ENCODE measurements at places on chromosomes 3 and 15.

GRCh38 chr3:141228395-141228794 is 3.2 kb upstream of the PXYLP1 start:
- DNase-seq: no peak

DNA sequence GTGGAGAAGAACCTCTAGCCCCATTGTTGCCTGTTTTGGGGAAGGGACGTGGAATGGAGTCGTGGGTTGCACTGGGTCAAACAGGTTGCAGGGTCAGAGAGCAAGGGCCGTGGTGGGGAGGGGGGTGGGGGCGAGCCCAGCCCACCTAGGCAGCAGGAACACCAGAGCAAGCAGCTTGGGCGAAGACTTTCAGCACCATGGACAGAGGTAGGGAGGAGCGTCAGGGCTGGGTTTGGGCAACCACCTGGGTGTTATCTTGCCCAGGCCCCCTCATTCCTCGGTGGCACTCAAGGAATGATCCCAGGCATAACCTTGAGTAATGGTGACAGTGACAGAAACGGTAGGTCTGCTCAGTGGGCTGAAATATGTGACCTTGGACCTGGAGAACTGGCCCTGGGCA is 45.9 kb upstream of the TMEM115 start:
- DNase-seq: no peak

DNA sequence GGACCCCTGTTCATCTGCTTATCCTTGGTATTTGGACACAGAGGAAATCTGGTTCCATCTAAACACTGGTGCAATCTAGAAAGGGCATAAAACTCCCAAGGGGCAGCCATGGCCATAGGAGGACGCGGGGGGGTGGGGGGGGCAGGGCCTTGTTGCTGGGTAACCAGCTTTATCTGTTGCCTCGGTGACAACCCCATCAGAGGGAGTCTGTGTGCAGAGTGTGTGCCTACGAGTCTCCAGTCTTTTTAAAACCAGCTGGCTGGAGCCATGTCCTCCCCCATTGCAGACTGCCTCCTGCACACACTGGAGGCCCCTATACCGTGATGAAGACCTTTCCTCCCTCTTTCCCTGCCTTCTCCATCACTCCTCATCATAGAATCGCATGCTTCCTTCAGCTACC is 26.4 kb upstream of the CORO2B start:
- no peak for DNase-seq

GRCh38 chr3:74445541-74445940 is 168.9 kb downstream of the CNTN3 start:
- no peak for DNase-seq

- DNase-seq: no peak
Measured at GRCh38 chr3:139310474-139310933, 33.3 kb upstream of the MRPS22 start.

DNA sequence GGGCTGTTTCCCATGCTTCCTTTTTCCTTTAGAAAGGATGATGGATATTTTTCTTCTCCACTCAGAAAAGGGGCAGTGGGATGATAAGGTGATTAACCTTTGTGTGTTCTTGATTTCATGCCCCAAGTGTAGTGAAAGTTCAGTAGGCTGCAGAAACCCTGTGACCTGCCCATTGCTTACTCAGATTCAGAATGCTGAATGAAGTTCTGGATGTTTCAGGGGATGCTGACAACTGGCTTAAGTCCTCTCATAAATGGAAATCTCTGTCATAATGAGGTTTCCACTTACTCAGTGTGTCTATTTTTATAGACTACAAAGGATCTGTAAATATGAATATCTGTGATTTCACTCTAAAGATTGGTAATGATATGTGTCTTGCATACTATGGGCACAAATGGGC is 471.3 kb upstream of the TPRG1 start:
- DNase-seq: no peak

GRCh38 chr3:163508206-163508605 is 1570.1 kb downstream of the SI start:
- no peak for DNase-seq

DNA sequence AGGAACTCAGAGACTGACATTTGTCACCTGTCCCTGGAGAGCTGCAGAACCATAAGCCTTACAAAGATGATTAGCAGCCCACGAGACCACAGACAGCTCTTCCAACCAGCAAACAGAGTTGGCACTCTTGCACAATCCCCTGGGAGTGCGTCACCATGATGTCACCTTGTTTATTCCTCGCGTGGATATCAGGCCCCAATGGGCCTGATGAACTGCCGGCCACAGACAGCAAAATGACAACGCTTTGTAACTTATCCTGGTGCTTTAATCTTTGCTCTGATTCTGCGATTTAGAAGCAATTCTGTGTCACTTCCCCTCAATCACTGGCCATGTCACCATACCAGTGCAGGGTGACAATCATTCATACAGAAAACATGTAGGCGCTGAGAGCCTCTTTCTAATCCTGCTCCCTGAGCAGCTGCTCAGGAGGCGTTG is 89.2 kb downstream of the TAMM41 start:
- no peak for DNase-seq

DNA sequence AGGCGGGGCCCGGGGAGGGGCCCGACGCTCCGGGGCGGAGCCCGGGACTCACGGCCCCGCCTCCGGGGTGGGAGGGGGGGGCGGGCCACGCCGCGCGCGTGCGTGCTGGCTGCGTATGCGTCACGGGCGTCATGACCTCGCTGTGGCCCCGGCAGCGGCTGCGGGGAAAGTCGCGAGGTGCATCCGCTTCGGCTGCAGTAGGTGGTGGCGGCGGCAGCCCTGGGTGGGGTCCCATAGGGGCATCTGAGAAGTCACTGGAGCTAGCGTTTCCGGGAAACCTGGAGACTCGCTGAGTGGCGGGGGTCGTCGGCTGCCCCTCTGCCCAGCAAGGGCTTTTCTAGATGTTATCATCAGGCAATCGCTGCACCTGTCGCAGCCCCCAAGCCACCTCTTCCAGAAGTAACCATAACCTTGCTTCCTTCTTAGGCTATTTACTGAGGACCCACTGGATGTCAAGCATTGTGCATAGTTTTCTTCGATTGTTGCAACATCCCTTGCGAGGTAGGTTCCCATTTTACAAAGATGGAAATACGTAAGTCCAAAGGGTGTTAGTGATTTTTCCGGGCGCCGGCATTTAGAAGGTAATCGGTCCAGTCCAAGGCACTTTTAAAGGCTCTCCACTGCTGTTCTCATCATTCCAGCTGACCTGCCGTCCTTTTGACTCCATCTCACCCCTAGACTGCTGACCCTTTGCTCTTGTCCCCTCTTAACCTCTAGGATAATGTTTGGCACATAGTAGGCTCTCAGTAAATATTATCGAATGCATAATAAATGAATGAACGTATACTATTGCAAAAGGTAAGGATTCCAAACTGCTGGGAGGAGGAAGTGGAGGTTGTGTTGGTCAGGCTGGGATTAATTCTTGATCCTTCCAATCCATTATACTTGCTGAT is at the start of gene GDPGP1:
TSS of gene GDPGP1 (plus strand) at position 114 of the 893 bp plus-strand sequence. CDS start 6,700 bp downstream, outside the sequence.
- DNase-seq: no peak

DNA sequence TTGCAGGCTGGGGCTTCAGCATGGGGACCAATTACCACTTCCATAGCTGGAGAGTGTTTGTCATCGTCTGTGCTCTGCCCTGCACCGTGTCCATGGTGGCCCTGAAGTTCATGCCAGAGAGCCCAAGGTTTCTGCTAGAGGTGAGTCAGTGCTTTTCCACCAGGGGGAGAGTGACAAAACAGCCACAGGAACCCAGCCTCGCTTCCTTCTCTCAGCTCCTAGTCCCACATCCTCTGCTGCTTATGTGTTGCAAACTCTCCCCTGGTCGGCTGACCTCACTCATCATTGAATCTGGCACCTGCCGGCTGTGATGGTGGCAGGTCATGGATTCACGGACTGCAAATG is 158.3 kb downstream of the SV2B start:
- no peak for DNase-seq

DNA sequence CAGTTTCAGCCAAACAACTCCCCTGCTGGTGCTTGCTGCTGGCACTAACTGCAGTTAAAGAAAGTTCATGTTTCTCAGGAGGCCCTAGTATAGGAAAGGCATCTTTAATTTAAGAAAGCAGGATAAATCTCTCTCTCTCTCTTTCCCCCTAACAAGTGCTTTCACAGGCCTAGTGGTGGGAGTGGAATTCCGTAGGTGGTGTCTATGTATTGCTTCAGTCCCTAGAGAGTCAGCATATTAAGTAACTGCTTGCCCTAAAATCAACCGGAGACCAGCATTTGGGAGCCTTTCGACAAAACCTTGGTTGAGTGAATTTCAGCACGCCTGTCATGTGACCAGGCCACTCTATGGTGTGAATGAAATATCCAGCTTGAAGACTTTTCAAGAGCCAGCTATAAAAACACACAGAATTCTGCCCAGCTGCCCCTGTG is 169.2 kb upstream of the TGFBR2 start:
- DNase-seq: no peak

GRCh38 chr3:3031326-3031725 is 78.8 kb downstream of the IL5RA start:
- DNase-seq: no peak

DNA sequence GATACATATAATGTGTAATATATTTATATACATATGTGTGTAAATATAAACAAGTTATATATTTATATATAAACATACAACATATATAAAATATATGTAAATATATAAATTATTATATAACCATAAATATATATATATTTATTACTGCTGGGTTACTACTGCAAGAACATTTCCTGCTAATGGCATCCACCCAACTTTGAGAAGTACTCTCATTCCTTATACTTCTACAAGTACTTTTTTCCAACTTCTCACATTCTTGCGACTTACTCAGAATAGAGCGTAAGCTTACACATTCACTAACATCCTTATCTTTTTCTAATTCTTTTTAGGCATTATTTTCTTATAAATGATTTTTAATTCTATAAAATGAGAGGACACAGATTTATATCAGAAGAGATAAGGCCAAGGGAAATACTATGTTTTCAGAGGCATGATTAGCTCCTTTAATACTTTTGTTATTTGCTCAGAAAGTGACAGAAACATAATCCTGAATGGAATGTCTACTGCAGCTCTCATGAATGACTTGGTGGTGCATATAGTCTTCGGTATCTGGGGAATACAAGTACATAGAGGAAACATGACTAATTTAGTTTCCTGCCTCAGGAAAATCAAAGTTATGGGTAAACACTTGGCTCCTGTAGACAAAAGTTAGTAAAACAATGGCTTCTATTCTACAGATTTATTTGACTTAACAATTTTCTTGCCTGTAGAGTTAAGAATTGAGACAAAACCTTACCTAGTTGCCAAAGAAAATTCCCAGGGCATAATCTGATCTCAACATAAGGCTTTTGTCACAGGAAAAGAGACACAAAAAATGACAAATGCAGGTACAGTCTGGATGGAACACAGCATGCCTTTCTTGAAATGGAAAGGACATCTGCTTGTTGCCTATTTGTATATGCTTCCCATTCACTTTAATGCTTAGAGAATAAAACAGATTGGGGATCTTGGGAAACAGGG is 453.9 kb downstream of the SQOR start:
- no peak for DNase-seq

GRCh38 chr3:43676441-43676840 is 14.3 kb upstream of the ABHD5 start:
- DNase-seq: no peak

- no peak for DNase-seq
Measured at GRCh38 chr3:50233176-50233575, 2.8 kb upstream of the GNAI2 start.

DNA sequence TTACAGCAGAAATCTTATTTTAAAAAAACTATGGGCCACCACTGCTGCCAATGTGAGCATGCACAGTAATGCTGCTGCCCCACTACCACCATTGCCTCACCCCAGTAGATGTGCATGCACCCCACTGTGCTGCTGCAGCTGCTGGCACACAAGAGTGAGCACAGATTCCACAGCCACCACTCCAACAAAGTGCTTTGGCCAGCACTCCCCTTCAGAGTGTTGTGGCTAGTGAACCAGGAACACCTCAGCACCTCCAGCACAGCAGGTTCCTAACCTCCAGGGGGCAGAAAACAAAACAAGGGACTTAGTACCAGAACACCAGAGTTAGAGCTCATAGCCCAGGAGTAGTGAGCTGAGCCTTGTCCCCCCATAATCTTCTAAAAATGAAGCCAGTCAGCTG is 629.6 kb downstream of the PYDC2 start:
- no peak for DNase-seq

DNA sequence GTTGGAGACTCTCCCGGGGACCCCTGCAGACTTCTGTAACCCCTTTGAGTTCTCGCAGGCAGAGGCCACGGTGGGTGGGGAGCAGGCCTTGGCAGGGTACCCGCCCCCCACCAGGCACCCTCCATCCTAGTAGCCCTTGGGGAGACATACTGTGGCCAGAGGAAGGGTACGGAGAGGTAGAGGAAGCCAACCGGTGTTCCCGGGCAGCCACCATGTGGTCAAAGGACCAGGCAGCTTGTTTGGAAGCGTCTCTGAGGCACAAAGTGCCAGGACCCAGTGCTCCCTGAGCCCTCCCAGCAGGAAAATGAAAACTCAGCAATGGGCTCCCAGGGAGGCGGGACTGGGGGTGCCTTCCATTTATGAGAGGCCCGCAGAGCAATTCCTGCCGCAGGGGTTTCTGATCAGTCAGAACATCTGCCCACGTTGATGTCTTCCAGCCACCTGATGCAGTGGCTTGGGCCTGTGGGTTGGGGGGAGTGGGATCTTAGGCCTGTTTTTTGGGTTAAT is 53.0 kb upstream of the CGNL1 start:
- no peak for DNase-seq

DNA sequence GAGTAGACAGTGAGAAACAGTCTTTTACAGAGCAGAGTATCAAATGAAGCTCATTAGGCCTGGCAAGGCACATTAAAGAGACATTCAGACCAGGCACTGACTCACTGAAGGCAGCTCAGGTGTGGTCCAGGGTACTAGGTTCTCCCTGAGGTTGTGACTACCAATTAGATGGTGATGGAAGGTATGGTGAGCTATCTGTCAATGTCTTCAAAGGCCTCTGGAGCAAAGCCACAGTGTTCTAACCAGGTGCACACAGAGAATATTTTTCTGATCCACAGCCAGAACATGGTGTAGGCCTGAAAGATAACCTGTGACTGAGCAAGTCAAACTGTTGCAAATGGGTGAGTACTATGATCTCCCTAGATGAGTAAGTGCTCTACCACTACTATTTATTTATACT is 51.5 kb downstream of the EOMES start:
- DNase-seq: no peak

GRCh38 chr3:181718369-181718768 is 6.6 kb downstream of the SOX2 start:
- DNase-seq: no peak

Data from coronary artery (tissue), 2 donors.